Mammary microvascular endothelial cell (primary cell): ENCODE measurements at places on chromosomes 12 and 14. TPM values are rescaled to one million over a fixed set of nuclear protein-coding genes. Genes with fewer than 3 reads are reported as not detected.

The TTC5 gene
- 12.7 and 13.7 TPM in 2 replicates for total RNA-seq

The CCDC177 gene
- total RNA-seq = not detected in 2 replicates

The DPPA3 gene
- total RNA-seq = not detected in 2 replicates

The TMPRSS12 gene
- not detected in 2 replicates for total RNA-seq

The PGF gene
- total RNA-seq = 92.6 and 124 TPM in 2 replicates

The CISTR gene
- total RNA-seq = not detected in 2 replicates

The B4GALNT3 gene
- 0.13 TPM in 1 of 2 replicates, not detected in the other for total RNA-seq

The SYNDIG1L gene
- total RNA-seq = not detected in 2 replicates

The DENND5B gene
- total RNA-seq = 7.6 and 11.3 TPM in 2 replicates

The KRT83 gene
- not detected in 2 replicates for total RNA-seq

The SLC25A21 gene
- total RNA-seq = under 0.01 and 0.84 TPM in 2 replicates

The DENR gene
- 36.2 and 42.2 TPM in 2 replicates for total RNA-seq

The SMOC1 gene
- 0.27 and 0.64 TPM in 2 replicates for total RNA-seq

The RASSF9 gene
- 0.47 and 1.1 TPM in 2 replicates for total RNA-seq

The PYGL gene
- 79.2 and 93.2 TPM in 2 replicates for total RNA-seq

The FRMD6 gene
- total RNA-seq = 61.6 and 73.4 TPM in 2 replicates

The PDZRN4 gene
- total RNA-seq = not detected in 2 replicates

The ASIC1 gene
- 0.25 and 1.9 TPM in 2 replicates for total RNA-seq

The CD9 gene
- 797 and 853 TPM in 2 replicates for total RNA-seq

The POTEG gene
- not detected in 2 replicates for total RNA-seq

The TGFB3 gene
- 0.74 and 1.6 TPM in 2 replicates for total RNA-seq

The TCL1A gene
- not detected in 2 replicates for total RNA-seq

The TROAP gene
- 26.0 and 39.2 TPM in 2 replicates for total RNA-seq

The GALNT16 gene
- 0.34 and 0.87 TPM in 2 replicates for total RNA-seq

The LIN52 gene
- total RNA-seq = 6.4 and 8.8 TPM in 2 replicates

The SCNN1A gene
- total RNA-seq = 0.87 TPM in 1 of 2 replicates, not detected in the other

The PRR4 gene
- total RNA-seq = 0.20 TPM in 1 of 2 replicates, not detected in the other

The PMCH gene
- total RNA-seq = not detected in 2 replicates
